ENCODE measurements at places on chromosomes 2 and 18.

DNA sequence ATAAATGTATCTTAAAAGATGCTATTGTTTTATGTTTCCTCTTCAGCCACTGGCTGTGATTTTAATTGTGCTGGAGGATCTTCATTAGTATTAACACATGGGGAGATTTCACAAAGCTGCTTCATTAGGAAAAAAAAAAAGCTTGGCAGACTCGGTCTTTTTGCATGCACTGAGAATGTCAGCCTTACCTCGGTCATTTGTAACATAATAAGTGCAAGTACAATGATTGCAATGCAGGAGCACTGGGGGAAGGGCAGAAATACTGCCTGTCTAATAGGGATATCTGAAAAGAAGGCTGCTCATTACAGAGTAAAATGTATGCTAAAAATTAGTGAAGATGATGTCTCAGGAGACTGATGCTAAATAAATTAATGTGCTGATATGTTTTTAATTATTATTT, 1.3 kb upstream of the BAZ2B start:
- peak; percentile 44 for DNase-seq

GRCh38 chr2:16726147-16726546, 60.5 kb upstream of the CYRIA start:
- no peak for DNase-seq

GRCh38 chr18:68498185-68498584, 216.7 kb downstream of the TMX3 start:
- no peak for DNase-seq

DNA sequence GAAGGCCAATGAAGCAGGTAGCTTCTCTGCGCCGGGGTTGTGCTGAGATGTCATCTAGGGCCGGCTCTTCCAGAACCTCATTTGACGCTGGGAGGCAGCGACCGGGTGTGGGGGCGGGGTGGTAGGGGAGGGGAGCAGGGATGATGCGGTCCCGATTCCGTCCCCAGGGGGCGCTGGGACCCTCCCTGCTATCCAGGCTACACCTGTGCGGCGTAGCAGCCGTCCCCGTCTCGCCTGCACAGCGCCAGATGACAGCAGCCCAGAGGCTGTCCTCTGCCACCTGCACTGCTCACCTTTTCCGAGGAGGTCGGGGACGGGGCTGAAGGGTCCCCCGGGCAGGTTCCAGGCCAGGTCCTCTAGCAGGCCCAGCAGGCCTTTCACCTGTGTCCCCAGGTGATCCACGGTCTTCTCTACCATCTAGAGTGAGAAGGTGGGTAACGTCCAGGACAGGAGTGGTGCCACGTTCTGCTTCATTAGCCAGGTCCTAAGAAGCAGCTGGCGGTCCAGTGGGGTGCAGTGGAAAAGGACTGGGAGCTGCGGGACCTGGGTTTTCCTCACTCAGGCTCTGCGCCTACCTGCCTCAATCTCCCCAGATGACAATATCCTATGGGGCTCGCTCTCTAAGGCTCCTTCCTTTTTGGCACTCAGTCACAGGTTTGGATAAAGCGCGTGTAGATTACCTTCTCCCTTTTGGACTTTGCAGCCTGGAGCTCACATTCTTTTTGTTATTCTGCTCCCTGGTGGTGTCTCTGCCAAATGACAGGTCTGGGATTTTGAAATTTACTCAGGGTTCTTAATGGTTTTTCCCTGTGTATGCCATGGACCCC, 56.0 kb upstream of the RAB6C start:
- DNase-seq = no peak

DNA sequence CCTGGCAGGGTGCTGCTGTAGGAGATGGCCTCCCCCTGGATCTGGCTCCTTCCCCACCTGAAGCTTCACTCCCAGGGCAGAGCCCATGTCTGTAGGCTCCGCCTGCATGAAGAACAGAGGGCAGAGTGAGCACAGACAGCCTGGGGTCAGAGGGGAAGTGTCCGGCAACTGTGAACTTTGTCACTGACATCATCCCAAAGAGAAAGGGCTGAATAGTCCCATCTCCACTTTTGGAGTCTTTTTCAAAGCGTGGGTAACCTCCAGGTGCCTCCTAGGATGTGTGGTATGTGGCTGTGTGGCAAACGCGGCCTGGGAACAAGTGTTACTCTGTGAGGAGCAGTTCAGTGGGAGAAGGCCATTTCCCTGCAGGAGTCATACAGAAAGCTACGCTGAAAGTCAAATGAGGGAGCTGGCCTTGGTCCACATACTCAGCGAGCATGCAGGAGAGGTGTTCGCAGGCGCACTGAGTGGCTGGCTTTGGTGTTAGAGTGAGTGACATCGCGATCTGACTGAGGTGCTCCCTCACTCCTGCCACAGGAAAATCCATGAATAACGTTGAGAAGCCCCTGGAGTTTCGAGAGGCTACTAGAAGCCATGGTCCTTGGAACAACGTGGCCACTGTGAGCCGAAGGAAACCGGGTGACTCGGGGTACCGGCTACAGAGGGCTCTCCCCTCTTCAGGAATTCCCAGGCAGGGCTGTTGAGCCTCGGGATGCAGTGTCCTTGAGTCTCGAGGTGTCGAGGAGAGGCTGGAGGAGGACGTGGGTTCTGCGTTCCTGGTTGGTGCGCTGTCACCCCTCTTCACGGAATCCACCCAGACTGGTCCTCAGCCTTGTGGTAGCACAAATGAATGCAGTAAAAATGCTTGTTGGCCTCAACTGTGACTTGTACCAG, 54.7 kb downstream of the CABLES1 start:
- DNase-seq = no peak

DNA sequence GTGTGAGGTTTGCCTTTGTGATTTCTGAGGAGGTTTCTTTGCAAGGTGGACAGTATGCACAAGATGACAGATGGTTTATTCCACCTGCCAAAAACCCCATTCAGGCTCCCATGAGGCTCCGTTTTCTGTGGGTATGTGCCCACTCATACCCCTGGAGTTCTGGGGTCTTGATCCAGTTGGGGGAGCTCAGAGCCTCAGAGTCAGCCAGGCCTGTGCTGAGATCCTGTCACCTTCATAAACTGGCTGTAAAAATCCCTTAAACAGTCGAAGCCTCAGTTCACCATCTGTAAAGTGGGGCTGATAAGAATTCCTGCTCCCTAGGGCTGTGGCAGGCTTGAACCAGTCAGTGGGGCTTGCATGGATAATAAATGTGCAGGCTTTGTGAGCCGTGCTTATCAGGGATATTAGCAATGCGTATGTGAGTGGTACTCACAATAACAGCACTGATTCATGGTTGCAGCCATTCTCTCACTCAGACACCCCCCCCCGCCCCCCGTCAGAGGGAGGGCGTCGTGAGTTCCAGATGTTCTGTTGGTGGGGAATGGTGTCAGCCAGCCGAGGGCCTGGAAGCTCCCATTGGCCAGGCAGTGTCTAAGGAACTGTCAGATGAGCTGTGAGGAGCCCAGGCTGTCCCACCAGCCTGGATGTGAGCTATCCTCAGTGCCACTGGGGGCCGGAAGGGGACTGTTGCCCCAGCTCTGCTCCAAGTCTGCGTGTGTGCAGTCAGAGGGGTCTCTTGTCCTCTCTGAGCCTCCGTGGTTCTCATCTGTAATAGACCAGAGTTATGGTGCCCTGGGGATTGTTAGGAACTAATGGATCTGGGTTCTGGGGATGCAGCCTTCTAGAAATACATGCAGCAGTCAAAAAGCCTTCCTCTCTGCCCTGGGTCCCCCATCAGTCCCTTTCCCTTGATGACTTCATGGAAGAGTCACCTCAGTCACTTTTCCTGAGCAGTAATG, 51.7 kb downstream of the KCNIP3 start:
- no peak for DNase-seq

DNA sequence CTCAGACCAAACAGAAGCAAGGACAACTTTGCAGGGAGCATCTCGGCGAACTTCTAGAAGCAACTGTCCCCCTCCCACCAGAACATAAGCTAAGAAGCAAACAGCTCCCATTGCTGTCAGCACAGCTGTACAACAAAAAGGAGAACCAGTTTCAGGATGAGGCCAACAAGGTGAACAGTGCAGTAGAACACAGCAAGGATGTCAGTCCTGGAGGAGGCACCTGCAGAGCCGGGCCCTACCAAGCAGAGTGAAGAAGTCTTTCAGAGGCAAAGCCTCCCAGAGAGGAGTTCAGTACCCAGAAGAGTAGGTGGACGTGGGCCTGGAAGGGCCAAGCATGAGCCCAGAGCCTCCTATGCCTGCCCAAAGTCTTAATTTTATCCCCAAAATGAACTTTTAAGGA, 1.0 kb downstream of the PASK start:
- DNase-seq = no peak

DNA sequence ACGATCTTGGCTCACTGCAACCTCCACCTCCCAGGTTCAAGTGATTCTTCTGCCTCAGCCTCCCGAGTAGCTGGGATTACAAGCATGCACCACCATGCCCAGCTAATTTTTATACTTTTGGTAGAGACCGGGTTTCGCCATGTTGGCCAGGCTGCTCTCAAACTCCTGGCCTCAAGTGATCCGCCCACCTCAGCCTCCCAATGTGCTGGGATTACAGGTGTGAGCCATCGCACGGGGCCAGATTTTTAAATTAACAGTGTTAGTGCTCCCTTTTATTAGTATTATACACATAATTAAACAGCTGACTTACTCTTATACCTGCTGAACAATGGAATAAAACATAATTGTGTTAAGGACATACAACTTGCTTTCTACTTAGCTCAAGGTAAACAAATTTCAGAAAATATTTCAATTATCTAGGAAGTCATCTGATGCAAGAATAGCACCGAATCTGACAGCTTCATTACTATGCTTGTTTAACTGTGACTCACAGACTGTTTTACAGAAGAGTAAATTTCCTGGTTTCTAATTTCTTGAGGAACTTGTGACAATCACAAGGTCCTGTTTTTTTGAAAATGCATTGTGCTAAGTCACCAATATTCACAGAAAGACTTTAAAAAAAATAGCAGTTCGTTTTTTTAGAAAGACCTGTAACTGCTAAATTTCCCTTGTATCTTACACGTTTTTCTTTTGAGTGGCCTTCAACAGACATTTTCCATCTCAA, 51.2 kb downstream of the SPIRE1 start:
- DNase-seq = no peak

DNA sequence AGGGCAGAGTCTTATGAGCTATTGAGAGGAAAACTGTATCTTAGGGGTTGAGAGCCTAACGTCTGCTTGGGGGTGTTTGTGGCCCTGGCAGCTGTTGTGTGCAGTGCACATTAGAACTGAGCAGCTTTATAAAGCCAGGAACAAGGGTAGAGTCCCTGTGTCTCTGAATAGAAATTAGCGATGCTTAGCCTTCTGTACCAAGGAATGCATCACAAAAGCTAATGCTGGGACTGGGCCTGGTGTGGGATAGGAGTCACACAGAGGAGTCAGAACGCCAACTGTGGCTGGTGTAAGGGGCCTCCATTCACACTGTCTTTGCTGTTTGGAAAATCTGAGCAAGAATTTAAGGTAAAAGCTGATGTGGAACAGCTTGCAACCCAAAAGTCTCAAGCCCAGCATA, 283.2 kb downstream of the SOX11 start:
- no peak for DNase-seq

GRCh38 chr2:232573042-232573441, 22.6 kb downstream of the EIF4E2 start:
- no peak for DNase-seq

DNA sequence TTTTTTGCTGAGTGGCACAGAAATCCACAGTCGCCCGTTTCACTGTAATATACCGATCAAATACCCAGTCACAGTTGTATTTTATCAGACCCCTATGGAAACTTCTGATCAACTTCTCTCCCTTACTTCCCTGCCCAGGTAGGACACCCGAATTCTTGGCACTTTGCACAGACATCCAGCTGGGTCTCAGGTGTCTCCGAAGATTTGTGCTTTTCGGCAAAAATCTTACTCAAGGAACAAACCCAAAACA, 596 bp downstream of the MREG start:
- no peak for DNase-seq

GRCh38 chr2:56195563-56195962, 11.8 kb downstream of the CCDC85A start:
- DNase-seq = no peak

- DNase-seq = no peak
Observed at GRCh38 chr2:37827911-37828511, 97.1 kb upstream of the RMDN2 start.

DNA sequence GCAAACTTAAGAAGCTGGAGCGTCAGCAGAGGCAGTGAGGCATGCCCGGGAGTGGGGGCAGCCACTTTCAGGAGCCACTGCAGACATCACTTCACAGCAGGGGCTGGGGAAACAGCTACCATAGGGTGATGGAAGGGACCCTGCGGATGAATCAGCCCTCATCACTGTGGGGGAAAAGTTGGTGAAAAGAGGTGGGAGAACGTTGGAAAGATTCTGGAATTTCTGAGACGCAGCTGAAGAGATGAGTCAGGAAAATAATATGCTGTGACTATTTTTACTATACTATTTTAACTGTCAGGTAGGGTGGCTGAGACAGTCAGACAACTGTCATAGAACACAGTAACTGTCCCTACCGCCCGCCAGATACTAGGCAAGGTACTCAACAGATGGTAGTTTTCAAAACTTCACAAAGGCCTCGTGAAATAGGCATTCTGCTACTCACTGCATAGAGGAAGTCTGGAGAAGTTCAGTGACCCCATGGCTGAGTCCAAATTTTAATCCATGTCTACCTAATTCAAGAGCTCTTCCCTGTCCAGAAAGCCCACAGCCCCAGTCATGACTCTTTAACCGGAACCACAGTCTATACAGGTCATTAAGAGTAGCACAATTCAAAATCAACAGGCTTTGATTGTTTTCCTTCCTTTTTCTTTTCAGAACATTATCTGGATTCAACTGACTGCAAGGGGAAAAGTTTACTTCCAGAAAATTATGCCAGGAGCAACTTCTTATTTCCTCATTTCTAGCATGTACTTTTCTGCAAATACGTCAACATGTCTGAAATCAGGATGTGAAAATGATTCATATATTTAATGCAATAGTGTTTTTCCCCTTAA, 39.3 kb upstream of the EPB41L3 start:
- no peak for DNase-seq

- DNase-seq = no peak
Observed at GRCh38 chr18:24915547-24915946, 436.4 kb downstream of the ZNF521 start.

GRCh38 chr2:16391986-16392385, 273.6 kb downstream of the CYRIA start:
- DNase-seq = no peak

DNA sequence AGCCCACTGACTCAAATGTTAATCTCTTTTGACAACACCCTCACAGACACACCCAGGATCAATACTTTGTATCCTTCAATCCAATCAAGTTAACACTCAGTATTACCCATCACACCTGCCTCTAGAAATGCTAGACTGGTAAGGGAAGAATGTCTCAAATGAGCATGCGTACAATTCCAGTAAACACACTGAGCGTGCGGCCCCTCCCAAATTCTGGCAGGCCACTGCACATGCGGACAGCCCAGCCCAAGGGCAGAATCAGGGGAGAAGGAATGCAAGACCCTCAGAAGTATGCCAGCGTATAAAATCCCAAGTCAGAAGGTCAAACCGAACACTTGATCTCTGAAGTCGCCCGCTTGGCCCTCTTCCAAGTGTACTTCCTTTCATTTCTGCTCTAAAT, 7.6 kb upstream of the EMILIN2 start:
- DNase-seq = no peak

- DNase-seq = no peak
Observed at GRCh38 chr2:157258520-157259326, 1.2 kb downstream of the GALNT5 start.

Measured in NCI-H2081 treated with DMSO at 0.1 percent for 48 hours (cell line).